ENCODE measurements at places on chromosomes 7 and 10.

- DNase-seq, result no peak
Measured at GRCh38 chr7:125391921-125392320, 462.3 kb upstream of the POT1 start.

- DNase-seq, result no peak
Measured at GRCh38 chr7:41698114-41698513, 4.8 kb downstream of the INHBA start.

DNA sequence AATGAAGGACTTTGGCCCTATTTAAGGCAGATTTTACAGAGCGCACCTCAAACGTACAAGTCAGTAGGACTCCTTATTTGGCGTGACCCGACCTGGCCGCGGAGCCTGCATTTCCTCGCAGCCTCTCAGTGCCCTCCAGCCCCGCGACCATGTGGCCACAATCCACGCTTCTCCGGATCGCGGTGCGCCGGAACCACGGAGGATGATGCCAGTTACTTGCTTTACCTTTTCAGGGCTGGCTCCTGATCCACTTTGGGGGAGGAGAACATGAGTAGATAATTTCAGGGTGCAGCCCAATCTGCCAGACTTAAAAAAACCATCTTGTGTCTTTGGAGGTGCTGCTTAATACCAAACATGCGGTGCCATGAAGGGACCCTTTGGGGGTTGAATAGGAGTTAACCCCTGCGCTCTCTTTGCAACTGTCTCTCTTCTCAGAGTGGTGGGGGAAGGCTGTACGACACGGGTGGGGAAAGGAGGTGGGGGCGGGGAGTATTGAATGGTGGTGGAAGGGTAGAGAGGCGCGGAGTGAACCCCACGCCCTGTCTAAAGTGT, 1.5 kb downstream of the FRAT1 start:
- DNase-seq, result no peak

DNA sequence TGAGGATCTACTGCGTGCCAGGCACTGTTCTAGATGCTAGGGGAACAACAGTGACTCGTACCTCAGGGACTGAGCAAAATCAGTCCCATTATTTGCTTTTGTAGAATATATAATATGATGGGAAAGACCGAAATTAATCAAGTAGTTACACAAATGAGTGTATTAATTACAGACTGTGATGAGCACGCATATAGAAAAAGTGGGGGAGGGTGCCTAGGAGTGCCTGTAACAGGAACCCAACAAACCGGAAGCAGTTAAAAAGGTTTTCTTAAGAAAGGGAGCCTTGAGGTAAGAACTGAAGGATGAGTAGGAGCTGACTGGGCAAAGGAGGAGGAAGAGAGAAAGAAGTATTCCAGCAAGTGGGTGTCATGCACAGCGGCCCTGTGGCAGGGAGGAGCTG, 28.2 kb upstream of the IL6 start:
- no peak for DNase-seq

- no peak for DNase-seq
Measured at GRCh38 chr7:22633286-22633953, 93.6 kb upstream of the IL6 start.

GRCh38 chr10:72622271-72622670, 3.6 kb downstream of the MICU1 start:
- no peak for DNase-seq

DNA sequence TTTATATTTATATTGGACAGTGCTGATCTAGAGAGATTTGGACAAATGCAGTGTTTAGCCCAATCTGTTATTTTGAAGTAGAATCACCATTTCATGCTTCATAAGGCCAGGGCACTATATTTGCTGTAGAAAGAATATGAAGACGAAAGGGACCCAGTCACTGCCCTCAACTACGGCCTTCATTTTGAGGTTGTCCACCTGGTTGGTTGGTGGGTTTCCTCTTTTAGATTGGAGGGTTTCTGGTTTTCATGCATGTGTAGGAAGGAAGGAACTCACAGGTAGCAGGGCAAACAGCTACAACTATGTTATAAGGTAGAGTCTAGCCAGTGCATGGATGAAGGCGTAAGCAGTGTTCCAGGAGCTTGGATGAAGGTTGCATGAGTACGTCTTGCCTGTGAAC, 56.3 kb downstream of the ARID5B start:
- DNase-seq, result no peak

DNA sequence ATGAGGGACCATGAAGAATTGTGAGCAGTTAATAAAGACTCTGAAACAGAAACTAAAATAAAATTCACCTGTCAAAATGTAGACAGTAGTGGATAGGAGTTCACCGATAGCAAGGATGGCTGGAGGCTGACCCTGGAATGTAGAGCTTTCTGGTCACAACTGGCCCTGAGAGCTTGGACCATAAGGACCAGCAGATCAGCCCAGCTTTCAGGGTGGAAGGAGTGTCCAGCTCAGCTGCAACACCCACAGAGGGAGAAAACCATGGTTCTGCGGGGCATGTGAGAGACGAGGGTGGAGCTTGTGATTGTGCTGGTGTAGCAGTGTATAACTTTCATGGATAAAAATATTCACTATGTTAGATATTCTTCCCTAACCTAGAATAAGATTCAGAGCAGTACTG, 199.9 kb downstream of the KCND2 start:
- DNase-seq, result no peak

- DNase-seq, result no peak
Measured at GRCh38 chr10:2366264-2366931, 629.1 kb upstream of the ADARB2 start.

DNA sequence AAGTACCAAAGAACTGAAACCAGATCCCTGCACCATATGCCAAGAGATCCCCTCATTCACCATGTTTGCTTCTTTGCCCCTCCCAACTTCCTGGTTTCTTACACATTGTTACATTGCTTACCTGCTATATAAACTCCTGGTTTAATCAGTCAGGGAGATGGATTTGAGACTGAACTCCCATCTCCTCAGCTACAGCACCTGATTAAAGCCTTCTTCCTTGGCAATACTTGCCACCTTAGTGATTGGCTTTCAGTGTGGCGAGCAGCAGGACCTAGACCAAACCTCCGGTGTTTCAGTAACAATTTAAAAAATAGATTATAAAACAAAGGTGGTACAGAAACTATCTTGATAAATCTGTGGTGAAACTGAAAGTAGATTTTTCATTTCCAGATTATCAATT, 122.6 kb downstream of the ST7 start:
- DNase-seq, result no peak

DNA sequence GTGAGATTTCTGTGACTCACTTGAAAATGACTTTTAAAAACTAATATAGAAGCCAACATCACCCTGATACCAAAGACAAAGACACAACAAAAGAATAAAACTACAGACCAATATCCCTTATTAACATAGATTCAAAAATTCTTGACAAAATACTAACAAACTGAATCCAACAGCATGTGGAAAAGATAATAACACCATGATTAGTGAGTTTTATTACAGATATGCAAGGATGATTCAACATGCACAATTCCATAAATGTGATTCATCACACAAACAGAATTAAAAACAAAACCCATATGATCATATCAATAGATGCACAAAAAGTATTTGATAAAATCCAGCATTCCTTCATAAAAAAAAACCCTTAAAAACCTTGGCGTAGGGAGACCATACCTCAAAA, 6.5 kb downstream of the MGAM start:
- DNase-seq, result no peak

DNA sequence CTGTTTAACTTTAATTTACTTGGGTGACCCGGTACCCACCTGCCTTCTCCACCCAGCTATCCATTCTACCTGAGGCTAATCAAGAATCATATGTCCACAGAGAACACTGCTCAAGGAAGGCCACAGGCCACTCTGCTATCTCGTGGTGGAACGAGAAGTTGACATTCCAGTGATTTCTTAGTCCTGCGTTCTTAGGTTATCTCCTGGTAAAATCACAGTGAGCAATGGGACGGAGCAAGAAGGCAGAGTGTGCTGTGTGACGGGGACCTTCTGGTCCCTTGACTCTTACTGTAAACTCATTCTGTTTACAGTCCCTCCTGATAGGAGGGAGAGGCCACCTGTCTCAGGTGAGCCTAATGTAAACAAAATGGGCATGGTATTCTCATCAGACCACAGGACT, 256.6 kb downstream of the TNS3 start:
- DNase-seq, result no peak

- no peak for DNase-seq
Measured at GRCh38 chr7:135509589-135509838, 388 bp downstream of the CNOT4 start.

DNA sequence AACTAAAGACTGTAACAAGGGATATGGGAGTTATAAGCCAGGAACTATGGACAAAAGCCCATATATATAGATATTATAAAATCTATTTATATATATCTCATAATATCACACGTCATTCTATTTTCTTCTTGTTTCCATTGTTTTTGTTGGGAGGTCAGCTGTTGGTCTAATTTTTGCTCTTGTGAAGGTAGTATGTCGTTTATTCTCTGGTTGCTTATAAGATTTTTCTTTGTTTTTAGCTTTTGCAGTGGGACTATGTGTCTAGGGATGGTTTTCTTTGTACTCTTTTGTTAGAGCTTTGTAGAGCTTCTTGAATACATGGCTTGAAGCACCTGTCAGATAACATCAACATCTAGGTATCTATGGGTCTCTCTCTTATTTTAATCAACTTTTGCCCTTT, 14.0 kb downstream of the ARL4A start:
- DNase-seq, result no peak

DNA sequence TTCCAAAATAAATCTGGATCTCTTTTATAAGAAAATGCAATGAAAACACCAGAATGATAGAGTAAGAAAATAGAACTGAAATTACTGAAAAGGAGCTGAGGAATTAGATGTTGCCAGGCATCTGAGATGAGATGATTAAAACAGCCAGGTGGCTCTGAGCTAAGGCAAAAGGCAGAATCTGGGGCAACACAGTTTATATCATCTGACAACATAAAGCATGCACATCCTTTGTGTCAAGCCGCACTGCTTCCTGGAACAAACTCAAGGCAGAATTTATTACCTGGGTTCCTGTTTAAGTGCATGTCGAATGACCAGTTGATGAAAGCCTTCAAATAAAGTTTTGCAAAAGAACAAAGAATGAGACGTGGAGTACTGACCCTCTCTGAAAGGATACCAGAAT, 247.0 kb downstream of the SNX10 start:
- peak; percentile 26 for DNase-seq
